ENCODE measurements at places on chromosomes 7 and 10. TPM values are rescaled to one million over a fixed set of nuclear protein-coding genes. Genes with fewer than 3 reads are reported as not detected.

- no peak for DNase-seq
Observed at GRCh38 chr10:29202386-29202940, 86.4 kb upstream of the LYZL1 start.

- DNase-seq = no peak
Observed at GRCh38 chr10:106746868-106747267, 417.6 kb downstream of the SORCS1 start.

Gene C7orf57
- polyA plus RNA-seq = not detected

DNA sequence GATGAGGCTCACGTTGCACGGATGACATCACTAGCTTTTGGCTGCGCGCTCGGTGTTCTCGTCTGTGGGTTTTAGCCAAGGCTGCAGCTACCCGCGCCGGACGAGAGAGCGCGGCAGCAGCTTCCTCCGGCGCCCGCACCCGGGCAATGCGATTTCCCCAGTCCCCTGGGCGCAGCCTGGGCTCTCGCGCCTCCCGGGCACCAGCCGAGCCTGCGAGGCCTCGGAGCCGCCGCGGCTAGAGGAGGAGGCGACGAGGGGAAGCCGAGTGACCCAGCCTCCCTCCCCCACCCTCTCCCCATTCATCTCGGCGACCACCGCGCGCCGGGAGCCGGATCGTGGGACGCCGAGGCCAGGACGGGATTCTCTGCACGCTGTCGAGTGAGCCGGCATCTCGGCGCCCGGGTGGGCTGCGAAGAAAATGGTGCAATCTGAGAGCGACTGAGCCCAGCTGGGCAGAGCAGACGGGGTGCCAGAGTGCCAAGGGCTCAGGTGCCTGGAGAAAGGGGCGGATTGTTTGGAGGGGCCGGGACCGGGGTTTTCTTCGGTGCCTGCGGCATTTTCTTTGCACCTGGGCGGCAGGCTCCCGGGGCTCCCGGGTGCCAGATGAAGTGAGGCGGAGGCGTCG, 1.2 kb upstream of the TMEM178B start:
- DNase-seq = peak; percentile 97

Gene DKK1
- polyA plus RNA-seq = 0.92 TPM
